ENCODE measurements at places on chromosomes 2 and 18.

DNA sequence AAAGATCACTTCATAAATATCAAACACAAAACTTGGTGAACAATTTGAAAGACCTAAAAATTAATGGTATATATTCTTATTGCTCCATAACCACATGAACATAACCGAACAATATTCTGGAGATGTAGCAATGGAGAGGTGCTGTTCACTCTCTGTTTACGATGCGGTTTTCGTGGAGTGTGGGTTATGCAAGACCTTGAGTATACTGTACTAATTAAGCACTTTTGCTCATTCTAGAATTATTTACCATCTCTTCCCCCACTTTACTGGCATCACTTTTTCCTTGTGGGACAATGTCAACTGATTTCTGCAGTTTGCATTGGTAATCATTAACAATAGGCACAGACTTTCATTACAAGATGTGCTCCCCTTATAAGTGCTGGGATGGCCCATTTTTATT, 97.6 kb downstream of the RAPH1 start:
- DNase-seq: no peak

GRCh38 chr18:31973929-31974546, 31.1 kb upstream of the TRAPPC8 start:
- DNase-seq: no peak

DNA sequence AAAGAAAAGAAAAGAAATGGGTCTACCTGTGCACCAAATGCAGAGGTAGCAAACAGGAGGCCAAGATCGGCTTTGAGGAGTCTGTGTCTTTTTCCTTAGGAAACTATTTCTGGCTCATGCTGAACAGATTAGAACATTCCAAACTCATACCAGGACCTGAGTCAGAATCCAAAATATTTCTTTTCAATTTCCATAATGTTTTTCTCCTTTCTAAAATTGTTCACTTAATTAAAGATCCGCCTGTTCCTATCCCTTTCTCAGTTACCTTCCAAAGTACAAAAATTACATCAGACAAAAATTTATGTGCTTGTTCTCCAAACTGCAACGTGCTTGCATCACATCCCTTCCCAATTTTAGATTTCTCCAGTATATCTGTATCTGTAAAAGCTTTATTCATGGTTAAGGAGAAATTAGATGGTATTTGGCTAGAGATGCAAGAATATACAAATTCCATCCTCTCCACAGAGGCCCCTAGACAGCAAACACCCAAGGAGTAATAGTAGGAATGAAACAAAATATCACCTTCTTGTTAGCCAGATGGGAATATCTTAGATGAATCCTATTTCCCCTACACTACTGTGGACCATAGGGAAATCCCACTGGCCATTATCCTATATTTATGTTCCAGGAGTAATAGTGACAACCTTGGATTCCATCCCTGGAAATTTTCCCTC, 130.6 kb downstream of the LNPK start:
- no peak for DNase-seq

- no peak for DNase-seq
These were observed 351.5 kb downstream of the ARHGAP15 start for GRCh38 chr2:143480601-143481236.

- peak; percentile 82 for DNase-seq
These were observed 78.2 kb downstream of the KCTD1 start for GRCh38 chr18:26470011-26470637.

DNA sequence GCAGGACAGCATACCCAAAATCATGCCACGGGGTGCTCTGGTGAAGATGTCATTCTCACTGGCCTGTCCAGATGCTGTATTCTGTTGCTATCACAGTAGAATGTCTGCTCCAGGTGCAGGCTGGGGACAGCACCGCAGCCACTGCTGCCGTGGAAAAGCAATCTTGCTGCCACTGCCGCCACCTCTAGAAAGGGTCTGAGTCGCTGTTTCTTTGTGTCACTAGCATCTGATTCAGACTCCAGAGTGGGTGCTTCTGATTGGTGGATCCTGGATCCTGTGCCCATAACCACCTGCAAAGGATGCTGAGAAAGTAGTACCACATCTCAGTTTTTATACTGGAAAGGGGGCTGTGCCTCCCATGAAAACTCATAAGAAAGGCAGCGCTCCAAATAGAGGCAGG, 45.3 kb upstream of the CTLA4 start:
- no peak for DNase-seq

GRCh38 chr2:205117125-205117524, 565.2 kb upstream of the NRP2 start:
- DNase-seq: no peak

GRCh38 chr2:232351686-232352510, 26.7 kb upstream of the ALPP start:
- DNase-seq: no peak

GRCh38 chr2:172489681-172490080, 62.3 kb downstream of the ITGA6 start:
- DNase-seq: no peak

DNA sequence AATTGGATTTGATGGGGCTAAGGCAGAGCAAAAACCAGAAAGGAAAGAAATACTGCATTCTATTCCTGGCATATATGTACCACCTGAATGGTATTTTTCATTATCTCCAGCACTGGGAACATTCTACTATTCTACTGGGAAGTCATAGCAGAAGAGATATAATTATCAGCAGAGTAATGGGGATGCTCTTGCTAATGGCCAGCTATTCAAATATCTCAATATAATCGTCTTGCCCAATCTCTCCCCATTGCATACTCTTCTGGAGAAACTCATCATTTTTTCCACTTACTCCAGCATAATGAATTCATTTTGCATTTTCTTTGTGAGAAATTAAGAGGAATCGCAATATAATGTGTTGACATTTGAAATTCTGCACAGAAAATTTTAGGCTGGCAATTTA, 1794.7 kb upstream of the PIK3C3 start:
- DNase-seq: no peak

- no peak for DNase-seq
These were observed 8.2 kb downstream of the TTC32 start for GRCh38 chr2:19893520-19894133.

GRCh38 chr2:11344956-11345677, 681 bp upstream of the ROCK2 start:
- DNase-seq: peak; percentile 18

- DNase-seq: no peak
These were observed 29.2 kb downstream of the CAPN14 start for GRCh38 chr2:31188131-31188530.

DNA sequence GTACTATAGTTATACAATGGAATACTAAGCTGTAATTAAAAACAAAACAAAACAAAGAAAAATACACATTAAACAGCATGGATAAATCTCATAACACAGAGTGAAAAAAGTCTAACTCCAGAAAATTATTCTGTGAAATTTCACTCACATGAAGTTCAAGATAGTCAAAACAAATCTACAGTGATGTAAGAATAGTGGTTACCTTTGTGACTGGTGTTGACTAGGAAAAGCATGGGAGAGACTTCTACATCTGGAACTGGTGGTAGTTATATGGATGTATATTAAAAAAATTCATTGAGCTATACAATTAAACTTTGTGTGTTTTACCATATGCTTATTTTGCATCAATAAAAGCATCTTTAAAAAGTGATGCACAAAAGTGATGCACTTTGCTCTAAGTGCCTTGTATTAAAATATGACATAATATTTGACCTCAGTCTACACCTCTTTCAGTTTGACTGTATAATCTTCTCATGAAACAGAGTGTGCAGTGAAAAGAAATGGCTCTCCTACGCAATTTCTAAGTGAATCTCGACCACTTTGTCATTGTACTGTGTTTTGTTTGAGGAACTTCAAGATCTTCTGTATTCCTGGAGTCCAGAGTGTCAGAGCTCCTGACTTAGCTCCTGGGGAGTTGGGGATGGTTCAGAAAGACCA, 28.0 kb downstream of the STAT4 start:
- DNase-seq: no peak

DNA sequence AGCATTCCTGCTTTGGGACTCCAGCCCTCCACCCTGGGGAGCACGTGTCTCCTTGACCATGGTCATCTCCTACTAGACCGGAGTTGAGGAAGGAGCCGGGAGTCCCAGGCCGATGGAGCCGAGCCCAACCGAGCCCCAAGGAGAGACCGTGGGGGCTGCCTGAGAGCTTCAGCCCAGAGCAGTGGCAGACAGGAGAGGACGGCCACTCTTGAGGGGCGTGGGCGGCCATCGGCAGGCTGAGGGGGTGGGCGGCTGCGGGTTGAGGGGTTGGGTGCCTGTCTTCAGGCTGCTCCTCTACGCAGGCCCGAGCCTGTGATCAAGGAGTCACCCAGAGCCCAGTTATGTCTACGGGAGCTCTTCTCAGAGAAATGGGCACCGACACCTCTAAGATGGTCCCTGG, 158.7 kb downstream of the PXDN start:
- DNase-seq: no peak

DNA sequence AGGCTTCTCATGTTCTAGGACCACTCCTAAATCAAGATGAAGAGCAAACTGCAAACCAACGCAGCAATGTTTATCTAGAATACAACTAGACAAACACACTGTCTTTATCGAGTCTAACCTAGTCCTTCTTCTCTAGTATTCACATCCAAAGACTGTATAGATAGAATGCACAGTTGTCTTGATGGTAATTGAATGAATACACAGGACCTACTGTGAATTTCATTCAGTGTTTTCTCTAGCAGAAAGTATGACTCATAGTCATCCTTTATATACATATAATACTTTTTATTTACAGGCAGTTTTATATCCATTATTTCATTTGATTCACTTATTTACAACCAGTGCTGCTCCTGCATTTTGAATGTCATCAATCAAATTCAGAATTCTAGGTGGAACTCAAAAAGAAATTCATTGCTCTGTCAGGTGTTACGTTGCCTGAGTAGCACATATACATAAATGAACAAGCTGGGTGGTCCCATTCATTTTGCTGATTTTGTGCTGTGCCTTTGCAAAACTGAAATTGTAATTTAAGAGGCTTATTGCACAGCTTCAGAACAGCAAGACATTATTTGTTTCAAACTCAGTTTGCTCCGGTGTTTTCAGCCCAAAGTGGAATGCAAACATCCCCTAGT, 374.8 kb downstream of the EPHA4 start:
- DNase-seq: no peak

DNA sequence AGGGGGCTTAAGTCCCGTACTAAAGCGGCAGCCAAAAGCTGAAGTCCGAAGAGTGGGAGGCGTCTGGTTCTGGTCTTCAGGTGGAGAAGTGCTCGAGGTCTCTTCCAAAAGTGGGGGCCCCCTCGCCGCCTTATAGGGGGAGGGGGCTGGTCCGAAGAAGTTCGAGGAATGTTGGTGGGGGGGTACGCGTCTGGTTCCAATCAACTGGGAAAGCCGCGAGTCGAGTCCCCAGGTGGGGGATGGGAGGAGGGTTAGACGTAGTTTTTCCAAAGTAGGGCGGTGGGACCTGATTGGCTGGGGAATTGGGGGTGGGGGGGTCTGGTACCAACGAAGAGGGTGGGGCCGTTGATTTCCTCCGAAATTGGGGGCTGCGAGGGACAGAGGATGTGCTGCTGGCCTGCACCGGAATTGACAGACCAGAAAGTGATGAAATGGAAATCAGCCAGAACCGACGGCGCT, 594 bp downstream of the ITM2C start:
- no peak for DNase-seq

GRCh38 chr18:46427216-46427995, 229.6 kb downstream of the LOXHD1 start:
- no peak for DNase-seq

DNA sequence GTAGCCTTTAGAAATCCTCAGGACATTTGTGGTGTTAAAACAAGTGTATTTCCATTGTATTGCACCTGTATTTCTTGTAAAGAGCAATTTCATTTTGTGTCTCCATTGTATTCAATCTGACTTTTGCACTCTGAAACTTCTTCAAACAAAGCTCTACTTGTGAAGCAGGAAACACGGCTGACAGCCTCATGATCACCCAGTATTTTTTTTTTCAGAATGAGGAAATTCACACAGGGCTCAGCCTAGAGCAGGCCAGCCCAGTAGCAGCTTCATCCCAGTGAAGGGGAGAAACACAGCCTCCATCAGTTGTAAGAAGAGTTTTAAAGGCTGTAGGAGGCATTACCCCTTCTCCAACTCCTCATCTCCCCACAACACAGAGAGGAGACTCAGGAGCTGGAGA, 175.9 kb upstream of the KLHL29 start:
- no peak for DNase-seq

DNA sequence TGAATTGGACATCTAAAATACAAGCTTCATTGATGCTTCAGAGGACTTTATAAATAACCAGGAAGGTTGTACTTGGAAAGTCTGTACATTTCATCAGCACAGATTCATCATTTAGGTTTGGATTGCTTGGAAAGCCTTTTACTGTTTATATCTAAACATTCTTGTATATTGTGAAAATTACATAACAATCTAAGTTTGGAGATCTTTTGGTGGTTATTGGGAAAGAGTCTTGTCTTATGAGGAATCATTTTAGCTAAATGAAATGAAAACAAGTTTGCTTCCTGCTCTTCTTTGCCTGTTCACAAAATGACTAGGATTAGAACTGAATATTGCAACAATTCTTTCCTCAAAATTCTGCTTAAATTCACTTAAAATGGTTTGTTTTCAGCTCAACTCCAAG, 79.3 kb downstream of the ABI2 start:
- no peak for DNase-seq

DNA sequence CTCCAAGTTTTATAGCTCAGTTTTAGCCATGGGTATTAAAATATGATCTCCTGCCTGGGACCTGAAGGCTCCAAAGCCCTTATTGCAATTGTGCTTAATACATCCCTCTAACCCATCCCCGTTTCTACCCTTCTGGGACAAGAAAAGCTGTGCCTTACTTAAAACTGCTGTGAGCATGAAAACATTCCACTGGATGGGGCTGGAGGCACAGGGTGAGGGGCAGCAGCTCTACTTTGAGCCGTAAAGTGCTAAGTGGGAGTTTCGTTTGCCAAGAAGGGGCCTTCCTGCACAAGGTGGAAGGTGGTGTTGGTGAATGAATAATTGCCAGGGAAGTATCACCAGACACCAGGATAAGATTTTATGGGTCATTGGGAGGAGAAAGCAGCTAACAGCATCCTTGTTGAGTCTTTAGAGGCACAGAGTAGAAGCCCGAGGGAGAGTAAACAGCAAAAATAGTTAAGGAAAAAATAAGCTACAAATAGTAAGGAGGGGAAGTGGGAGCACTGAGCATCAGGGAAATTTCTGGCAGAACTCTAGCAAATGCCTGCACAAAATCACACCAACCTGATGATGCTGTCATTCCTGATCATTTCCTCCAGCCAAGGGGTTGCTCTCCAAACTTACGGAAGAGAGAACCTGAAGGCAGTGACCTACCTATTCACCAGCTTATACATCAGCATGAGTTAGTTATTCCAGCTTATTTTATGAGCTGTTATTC, 218.4 kb downstream of the MREG start:
- no peak for DNase-seq

GRCh38 chr2:173076581-173077345, 1.1 kb downstream of the MAP3K20 start:
- DNase-seq: peak; percentile 21

- DNase-seq: no peak
These were observed 224.3 kb upstream of the SMAD7 start for GRCh38 chr18:49175071-49175470.
